HCT116 (cell line): ENCODE measurements at places on chromosomes 1 and 21. TPM values are rescaled to one million over a fixed set of nuclear protein-coding genes. Genes with fewer than 3 reads are reported as not detected.

DNA sequence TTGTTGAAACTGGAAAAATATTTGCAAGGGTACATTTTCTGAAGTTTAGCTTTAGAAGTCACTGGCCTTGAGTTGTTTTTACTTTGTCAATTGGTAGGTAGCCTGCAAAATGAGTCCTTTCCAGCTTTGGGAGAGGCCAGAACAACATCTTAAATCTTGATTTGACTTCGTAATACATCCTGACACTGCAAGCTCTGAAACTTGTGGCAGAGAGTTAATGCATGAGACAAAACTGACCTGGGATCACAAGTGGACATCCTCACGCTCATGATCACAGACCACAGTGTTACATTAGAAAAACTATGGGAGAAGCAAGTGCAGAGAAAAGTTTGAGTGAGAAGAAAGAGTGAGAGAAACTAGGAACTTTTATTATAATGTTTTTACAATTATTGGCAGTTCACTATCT is 550.9 kb downstream of the USP25 start:
- DNase-seq = no peak

DNA sequence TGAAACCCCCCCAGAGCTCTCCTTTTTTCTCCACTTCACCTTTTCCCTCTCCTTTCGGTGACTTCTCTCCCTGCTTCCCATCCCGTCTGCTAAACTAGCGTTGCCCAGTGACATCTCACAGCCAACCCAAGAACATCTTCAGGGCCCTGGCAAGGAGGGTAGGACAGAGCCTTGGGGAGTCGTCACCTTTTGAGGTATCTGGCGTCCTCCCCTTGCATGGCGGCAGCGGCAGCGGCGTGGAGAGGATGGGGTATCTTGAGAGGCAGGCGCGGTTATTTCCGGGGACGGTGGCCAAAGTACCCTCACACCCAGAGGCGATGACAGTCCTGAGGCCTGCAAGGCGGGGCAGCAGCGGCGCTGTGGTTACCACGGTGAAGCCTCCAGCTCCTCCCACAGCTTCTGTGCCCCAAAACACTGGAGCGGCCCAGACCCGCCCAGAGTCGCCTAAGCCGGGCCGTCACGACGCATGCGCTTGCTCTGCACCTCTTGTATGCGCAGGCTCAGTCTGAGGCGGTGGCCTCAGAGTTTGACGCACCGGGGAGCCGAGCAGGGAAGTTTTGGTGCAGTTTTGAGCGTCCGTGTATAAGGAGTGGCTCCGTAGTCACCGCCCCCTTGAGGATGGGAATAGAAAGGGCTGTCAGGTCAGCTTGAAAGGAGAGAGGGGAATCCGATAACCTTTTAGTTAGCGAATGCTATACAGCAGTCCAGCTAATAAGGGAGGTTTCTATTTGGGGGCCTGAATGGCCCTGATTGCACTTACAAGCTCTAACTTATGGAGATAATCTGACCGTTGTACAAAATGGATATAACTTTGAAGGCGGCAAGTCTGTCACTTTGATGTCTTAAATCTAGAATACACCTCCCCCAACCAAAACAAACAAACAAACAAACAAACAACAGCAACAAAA is at the start of gene KIFAP3:
Gene KIFAP3 (minus strand): TSS at position 446 of the 908 bp plus-strand sequence. CDS start 228 bp downstream, at position 218.
- DNase-seq = peak; percentile 97

GRCh38 chr1:178055093-178055492 is 38.8 kb upstream of the RASAL2 start:
- no peak for DNase-seq

GRCh38 chr1:53145942-53146708 is 3.7 kb upstream of the SLC1A7 start:
- peak; percentile 68 for DNase-seq

SPOCD1 gene
- 5.0 TPM for total RNA-seq
